ENCODE measurements at places on chromosomes 7 and 10. TPM values are rescaled to one million over a fixed set of nuclear protein-coding genes. Genes with fewer than 3 reads are reported as not detected.
A peak's percentile ranks its signal among the peaks of the same experiment; 100 is the strongest.

The MARVELD1 gene
- polyA plus RNA-seq: 28.0 TPM

The ERLIN1 gene
- 18.7 TPM for polyA plus RNA-seq

The BICC1 gene
- 0.14 TPM for polyA plus RNA-seq

The MRLN gene
- polyA plus RNA-seq: not detected

The CISD1 gene
- 29.4 TPM for polyA plus RNA-seq

The PLXDC2 gene
- polyA plus RNA-seq: 128 TPM

The EMX2 gene
- not detected for polyA plus RNA-seq

The RAB19 gene
- polyA plus RNA-seq: not detected

The TAF5 gene
- 1.0 TPM for polyA plus RNA-seq

The GHRHR gene
- polyA plus RNA-seq: not detected

The HOXA11 gene
- not detected for polyA plus RNA-seq

The LRRC4 gene
- polyA plus RNA-seq: 0.91 TPM

- no peak for DNase-seq
These were observed 17.4 kb downstream of the SNX10 start for GRCh38 chr7:26309089-26309488.

GRCh38 chr7:154776350-154776749 is 226.6 kb downstream of the PAXIP1 start:
- DNase-seq: no peak

DNA sequence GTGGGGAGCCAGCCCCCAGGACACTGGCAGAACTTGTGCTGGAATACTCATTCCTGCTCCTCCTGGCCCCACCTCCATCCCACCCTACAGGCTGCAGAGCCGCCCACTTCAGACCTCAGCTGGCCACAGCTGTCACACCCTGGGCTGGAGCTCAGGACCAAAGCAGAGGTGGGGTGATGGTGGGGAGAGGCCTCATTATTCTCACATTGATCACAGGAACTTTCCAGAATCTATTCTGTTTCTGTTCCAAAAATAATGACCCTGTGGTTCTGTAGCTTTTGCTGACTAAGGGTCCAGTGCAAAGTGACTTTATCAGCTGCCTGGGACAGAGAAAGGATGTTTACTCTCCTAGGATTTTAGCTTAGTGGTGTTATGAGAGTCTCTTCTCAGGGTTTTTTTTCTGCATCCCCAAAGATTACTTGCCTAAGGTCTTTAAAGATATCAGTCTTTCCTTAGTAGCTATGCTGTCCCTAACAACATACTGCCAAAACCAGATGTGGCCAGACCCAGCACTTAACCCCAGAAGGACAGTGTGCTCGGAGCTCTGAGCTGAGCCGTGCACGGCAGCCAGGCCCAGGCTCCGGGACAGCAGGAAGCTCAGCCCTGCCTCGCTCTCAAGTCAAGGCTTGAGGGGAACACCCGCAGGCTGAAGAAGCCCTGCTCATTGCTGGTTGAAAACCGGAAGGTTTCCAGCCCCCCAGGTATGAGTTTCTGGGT is 223.3 kb downstream of the MLLT10 start:
- DNase-seq: no peak

GRCh38 chr7:101882595-101883564 is 65.5 kb downstream of the CUX1 start:
- peak; percentile 88 for DNase-seq

- no peak for DNase-seq
These were observed 166.6 kb downstream of the ARHGAP21 start for GRCh38 chr10:24556750-24557742.

GRCh38 chr7:117296066-117296465 is 26.8 kb downstream of the WNT2 start:
- no peak for DNase-seq

- DNase-seq: no peak
These were observed 39.3 kb downstream of the CYP26A1 start for GRCh38 chr10:93113042-93113441.

DNA sequence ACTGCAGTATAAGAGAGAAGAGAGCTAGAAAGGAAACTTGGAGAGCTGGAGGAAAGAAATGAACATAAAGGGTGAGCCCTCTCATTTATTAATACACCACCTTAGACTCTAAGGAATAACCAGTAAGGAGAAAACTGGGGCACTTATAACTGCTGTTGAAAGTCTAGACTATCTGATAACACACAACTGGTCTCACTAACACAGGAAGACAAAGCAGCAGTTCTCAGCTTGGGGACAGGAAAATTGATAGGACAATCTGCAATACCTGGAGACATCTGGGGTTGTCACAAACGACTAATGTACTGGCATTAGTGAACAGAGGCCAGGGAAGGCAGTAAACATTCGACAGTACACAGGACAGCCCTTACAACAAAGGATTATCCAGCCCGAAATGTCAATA is 6.8 kb downstream of the ELMO1 start:
- no peak for DNase-seq

GRCh38 chr10:123970207-123970926 is 78.8 kb upstream of the CPXM2 start:
- no peak for DNase-seq

DNA sequence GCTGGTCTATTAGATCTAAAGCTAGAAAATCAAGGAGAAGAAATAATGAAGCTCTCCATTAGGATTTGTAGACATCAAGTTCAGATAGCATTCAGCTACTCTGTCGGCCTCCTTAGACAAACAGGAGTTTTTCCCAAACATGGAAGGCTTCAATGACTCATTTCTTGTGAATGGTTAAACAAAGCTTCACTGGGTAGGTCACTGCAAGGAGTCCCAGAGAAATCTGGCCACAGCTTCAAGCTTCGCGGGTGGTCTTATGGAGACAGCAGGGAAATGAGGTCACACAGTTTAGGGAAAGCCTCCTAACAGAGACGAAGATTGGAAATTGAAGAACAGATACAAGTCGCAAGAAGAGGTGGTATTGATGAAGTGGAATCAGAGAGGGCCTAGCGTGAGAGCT is 22.6 kb upstream of the LRRC72 start:
- no peak for DNase-seq

- DNase-seq: no peak
These were observed 11.1 kb downstream of the CHST3 start for GRCh38 chr10:71975087-71975870.

GRCh38 chr10:28738200-28738599 is 60.9 kb downstream of the BAMBI start:
- no peak for DNase-seq

DNA sequence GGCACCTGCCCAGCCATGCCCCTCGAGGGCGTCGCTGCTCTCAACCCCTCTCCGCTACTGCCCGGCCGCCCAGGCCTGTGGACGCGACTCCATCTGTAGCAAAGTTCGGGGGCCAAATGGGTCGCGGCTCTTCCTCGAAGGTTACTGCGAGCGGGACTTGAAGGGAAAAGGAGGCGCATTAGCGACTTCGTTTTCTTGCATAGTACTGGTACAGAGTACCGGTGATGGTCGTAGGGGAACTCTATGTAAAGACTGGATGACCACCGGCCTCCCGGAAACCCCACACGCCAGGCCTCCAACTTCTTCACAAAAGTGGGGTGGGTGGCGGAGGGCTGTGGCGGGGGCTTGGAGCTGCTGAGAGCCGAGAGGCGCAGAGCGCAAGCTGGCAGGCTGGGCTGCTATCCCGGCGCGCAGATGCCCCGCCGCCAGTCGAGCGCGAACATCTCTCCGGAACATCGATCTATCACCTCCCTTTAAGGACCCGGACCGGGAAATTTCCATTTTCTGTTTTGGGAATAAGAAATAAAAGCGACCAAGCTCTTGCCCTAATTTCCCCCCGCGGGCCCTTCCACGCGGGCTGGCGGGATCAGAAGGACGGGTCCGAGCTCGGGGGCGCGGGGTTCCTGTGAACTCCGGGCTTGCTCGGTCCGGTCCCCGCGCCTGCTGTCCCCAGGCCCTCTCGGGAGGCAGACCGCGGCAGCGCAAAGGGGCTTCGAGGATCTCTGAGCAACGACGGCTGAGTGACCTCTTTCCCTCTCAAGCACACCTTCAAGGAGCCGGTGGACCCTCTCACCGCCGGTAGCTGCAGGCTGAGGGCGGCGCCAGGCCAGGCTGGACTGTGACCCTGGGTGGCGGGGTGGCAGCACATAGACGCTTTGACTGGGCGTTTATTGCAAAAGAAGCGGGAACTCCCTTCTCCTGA is 12.2 kb upstream of the FEZF1 start:
- no peak for DNase-seq

DNA sequence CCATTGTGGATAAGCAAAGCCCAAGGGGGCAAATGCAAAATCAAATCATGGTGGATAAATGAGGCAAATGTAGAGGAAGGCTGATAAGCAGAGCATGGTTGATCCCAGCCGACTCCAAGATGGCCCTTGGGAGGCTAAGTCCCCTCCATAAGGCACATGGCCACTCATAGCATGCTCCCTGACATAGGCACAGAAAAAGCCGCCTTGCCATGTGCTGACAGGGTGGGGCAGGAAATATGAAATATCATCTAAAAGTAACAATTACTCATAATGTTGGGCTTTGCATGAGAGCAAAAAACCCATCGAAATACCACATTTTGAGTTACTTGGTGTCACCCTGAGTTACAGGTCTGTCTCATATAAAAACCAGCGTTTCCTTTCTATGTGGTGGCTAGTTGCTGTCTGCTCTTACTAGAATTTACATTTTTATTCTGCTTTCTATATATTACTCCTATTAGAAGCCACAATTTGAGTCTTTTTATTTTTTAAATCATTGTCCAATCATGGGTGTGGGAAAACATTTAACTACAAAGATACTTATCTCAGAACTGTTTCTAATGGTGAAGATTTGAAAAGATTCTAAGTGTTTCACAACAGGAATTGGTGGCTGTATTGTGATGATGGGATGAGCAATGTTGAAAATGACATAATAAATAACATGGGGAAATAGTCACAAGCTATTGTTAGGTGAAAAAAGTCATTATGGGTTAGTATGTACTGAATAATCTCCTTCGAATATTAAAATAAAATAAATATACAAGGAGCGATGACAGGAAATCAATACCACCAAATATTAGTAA is 102.7 kb downstream of the CUBN start:
- peak; percentile 93 for DNase-seq

DNA sequence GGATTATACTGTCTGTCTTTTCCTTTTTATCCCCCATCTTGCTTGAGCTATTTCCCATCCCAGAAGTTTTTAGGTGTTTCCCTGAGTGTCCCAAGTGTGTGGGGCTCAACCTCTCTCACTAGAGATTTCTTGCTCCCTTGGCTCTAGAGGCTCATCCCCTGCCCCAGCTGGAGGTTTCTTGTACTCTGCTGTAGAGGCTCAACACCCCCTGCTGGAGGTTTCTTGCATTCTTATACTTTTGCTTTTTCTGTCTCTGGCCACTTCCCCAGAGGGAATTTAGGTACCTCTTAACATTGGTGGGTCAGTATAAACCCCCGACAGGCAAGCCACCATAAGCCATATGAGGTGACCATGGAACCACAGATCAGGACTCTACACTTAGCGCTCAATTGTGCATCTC is 114.2 kb upstream of the FAM3C start:
- no peak for DNase-seq

GRCh38 chr10:74282151-74282847 is 131.3 kb downstream of the ADK start:
- no peak for DNase-seq

GRCh38 chr7:94398841-94399240 is 4.1 kb downstream of the COL1A2 start:
- no peak for DNase-seq

DNA sequence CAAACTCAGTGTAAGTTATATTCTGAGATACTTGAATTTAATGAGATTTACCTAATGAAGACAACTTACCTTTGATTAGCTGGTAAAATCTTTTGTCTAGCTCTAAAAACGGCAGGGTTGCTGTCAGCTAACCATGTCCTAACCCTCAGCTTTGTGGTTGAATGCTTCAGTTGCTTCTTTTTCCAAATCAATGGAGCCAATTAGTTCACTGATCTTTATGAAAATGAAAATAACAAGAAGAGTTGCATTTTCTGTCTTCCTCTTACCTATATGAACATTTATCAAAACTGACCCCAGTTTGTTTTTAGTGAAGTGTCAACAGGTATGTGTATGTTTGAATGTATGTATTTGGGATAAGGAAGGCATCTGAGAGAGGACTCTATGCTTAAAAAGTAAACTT is 253.1 kb upstream of the MTPN start:
- no peak for DNase-seq

DNA sequence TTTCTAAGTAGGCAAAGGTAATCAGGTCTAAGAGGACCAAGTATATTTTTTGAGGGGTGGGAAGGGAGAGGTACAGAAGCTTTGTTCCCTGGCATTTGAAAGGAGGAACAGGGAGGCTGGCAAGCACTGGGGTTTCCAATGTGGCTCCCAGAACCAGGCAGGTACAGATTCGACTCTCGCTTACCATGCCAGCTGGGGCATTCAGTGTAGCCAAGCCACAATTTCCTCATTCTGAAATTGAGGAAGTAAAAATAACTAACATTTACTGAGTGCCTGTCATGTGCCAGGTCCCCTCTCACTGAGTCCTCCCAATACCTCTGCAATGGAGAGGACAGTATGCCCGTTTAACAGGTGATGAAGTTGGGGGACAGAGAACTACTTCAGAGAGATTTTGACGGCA is 45.9 kb upstream of the BET1 start:
- peak; percentile 48 for DNase-seq

DNA sequence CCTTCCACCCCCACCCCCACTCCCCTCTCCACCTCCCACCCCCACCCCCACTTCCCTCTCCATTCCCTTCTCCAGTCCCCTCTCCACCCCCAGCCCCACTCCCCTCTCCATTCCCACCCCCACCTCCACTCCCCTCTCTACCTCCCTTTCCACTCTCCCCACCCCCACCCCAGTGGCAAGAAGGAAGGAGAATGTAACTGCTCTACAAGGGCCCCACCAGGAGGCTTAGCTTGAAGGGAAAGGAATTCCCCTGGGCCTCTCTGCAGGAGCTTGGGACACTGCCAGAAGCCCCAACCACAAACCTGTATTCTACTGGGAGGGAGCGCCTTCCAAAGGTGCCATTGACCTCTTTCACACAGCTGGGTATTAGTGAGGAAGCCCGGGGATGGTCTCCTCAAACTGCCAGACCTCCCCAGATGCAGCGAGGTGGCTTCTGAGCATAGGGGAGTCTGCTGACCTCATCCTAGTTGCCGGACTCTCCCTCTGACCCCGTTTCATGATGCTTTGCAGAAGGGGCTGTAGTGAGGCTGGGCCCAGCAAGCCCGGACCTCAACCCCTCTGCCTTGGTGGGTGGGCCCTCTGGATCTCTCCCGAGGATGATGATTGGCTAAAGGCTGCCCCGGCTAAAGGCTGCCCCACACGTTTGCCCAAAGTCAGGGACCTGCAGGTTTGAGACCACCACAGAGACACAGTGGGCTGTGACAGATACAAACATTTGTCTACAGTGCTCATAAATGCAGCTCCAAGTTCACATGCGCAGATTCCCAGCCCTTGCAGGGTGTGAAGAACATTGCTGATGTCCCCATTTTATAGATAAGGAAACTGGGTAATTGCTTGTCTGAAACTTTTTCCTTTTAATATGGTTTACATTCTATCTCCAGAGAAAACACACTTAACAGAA is 2.9 kb downstream of the DEPP1 start:
- no peak for DNase-seq

GRCh38 chr7:74429153-74429747 is 24.5 kb upstream of the GTF2IRD1 start:
- DNase-seq: no peak

- no peak for DNase-seq
These were observed 9.0 kb upstream of the KBTBD2 start for GRCh38 chr7:32900433-32900995.

All from CD14-positive monocyte (primary cell).